ENCODE measurements at places on chromosomes 6 and 20.
A peak's percentile ranks its signal among the peaks of the same experiment; 100 is the strongest.

DNA sequence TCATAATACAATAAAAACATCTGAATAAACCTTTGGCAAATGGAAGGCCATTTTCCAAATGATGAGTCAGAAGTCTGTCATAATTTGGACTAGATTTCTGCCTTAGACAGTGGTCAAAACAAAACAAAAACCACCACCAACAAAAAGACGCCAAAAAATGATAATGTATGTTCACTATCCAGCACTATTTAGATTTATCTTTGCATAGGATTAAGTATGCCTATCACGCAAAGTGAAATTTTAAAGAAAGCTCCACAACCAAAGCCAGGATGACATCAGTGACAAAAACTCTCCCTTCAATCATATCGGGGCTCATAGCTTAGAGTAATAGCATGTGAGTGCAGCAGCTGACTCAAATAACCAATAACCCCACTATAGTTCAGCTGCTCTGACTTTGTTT lies 201.9 kb downstream of the MOXD1 start:
- peak; percentile 32 for DNase-seq

- DNase-seq = no peak
Measured at GRCh38 chr6:163620670-163621330, 206.3 kb downstream of the QKI start.

- DNase-seq = no peak
Measured at GRCh38 chr6:105763866-105764265, 322.3 kb upstream of the PRDM1 start.

- no peak for DNase-seq
Measured at GRCh38 chr6:75211920-75212590, 6.2 kb upstream of the COL12A1 start.

DNA sequence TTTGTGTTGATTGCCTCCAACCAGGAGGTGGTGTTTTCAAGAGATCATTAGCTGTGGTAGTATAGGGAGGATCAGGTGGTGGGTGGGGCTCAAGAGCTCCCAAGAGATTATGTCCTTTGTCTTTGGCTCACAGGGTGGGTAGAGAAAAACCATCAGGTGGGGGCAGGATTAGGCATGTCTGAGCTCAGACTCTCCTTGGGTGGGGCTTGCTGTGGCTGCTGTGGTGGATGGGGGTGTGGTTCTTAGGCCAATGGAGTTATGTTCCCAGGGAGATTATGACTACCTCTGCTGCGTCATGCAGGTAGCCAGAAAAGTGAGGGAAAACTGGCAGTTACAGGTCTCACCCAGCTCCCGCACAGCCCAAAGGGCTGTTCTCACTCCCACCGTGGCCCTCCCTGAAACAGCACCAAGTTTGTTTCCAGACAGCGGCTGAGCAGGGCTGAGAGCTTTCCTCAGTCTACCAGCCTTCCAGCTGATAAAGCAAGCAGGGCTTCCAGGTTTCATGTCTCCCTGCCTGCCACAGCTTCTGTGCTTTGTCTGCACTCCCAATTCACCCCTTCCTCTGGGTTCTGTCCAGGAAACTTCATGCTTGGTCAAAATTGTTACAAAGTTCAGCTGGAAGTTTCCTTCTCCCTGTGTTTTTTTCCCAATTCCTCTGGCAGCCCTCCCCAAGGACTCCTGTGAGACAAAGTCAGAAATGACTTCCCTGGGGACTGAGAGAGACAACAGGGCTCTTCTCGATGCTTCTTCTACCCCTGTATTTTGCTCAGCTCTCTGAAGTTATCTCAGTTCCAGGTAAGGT lies 481.1 kb upstream of the MAN1A1 start:
- DNase-seq = no peak

DNA sequence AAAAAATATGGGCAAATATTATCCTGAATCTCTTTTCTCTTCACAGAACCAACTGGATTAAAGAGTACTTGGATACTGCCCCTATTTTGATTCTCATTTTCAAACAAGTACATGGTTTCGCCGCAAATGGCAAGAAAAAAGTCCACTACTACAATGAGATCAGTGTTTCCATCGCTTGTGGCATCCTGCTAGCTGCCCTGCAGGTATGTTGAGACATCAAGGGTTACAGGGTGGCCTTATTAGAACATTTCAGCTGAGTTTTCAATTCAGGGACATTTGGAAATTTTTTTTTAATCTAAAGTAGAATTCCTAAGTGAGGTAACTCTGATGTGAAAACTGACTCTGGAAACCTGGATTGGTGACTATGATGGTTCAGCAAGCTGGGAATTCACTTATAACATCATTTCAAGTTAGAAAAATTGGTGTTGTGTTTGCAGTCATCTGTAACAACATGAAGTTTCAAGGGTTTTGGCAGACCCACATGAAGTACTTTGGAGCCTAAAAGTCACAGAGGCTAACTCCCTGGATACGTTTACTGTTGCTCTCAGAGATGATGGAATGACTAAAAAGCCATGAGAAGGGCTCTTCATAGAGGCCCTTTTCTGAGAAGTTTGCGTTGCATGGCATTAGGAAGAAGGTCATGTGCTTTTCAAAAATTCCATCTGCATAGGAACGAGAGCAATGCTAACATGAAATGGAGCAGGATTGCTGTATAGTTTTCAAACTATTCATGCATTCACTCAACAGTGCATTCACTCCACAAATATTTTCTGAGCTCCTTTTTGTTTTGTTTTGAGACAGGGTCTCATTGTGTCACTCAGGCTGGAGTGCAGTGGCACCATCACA lies 25.5 kb downstream of the IYD start:
- DNase-seq = no peak

DNA sequence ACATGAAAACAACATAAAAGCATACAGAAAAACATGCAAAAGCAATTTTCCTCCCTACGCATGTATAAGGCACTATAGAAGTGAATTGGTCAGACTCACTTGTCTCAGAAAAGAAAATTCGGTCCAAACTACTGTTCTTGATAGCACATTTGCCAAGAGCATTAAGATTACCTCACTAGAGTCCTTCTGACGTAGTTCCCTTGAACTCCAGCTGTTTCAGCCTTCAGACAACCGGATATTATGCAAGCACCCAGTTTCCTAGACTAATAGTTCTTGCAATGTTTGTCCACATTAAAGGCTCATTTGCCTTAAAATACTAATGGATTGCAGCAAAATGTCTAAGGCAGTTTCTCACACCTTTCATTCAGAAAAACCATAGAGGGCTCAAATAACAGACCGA lies 2.5 kb upstream of the CASS4 start:
- no peak for DNase-seq

DNA sequence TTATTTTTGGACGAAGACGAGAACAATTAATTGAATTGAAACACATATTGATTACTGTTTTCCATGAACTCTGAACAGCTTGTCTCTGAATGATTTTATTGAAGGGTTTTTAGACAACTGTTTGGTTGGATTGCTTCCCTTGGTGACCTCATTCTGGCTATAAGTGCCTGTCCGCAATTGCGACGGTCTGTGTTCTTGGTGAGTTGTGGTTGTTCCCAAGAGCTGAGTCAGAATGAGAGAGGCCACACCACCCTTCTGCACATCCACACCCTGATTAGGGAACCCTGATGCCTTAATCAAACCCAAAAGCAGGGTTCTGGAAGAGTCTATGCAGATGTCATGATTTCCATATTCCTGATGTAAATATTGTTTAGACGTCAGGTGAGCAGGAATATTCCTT lies 747.0 kb downstream of the PTPRT start:
- peak; percentile 57 for DNase-seq

DNA sequence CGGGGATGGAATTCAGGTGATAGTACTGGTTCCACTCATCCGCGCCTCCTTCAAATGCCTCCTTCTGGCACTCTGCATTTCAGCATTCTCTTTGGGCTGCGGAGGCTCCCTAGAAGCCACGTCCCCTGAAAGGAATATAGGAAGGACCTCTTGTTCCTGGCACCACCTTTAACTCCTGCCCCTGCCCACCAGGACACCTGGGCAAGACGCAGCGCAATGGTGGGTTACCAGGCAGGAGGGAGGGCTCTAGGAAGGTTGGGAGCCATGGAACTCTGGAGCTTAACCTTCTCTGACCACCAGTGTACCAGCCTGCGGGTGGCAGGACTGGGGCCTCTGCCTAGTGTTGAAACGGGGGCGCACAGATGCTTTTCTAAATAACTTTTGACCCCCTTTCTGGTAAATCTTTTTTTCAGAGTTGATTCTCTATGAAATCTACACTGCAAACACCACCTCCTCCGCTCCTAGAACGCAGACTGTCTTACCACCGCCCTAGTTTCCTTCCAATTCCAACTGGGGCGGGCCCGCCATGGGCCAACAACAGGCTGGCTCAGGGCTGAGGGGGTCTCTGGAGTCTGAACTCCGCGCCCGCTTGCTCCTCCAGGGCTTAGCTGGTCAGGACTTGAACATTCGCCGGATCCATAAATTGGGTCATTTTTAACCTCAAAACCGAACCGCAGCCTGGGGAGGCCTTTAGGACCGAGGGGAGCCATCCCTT lies 871 bp upstream of the SYNDIG1 start:
- no peak for DNase-seq
